ENCODE measurements at places on chromosomes 4 and X.

DNA sequence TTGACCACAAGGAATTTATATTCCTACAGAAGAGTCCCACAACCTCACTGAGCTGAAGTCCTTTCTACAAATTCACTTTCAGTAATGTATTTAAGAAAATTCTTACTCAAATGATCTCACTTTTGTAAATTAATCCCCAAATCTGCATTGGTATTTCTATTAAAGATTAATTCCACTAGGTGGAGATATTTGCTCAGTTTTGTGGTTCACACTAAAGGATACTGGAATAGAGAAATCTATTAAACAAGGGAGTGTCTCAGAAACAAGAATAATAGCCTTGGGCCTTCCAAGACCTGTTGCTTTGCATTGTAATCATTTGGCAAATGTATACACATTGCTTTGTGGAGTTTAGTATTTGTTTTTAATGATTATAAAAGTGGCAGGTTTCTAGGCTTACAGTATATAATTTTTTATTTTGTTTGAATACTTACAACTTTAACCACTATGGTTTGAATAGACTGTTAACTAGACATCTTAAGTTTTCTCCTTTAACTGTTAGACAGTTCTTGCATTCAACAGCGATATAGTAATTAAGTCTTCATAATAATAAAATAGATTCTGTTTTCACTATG lies 25.9 kb downstream of the CFAP299 start:
- no peak for DNase-seq

GRCh38 chr4:14178421-14178820 lies 550.9 kb upstream of the BOD1L1 start:
- DNase-seq = no peak

DNA sequence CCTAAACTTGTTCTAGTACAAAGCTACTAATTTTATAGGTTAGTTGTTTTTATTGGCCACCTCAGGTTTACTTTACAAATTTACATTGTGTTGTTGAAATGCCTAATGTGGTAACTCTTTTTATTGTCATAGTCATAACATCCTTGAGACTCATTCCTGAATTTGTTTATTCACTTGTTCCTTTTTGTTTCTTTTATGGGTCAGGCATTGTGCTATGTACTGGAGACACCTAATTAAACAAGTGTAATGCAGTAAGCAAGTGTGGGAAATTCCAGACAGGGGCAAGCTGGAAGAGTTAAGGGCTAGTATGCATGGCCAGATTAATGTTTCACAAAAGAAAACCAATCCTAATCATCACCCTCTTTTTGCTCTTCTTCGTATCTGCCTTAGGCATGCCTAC lies 30.5 kb upstream of the TTC29 start:
- no peak for DNase-seq

GRCh38 chr4:89248879-89249281 lies 58.7 kb downstream of the GPRIN3 start:
- DNase-seq = no peak

DNA sequence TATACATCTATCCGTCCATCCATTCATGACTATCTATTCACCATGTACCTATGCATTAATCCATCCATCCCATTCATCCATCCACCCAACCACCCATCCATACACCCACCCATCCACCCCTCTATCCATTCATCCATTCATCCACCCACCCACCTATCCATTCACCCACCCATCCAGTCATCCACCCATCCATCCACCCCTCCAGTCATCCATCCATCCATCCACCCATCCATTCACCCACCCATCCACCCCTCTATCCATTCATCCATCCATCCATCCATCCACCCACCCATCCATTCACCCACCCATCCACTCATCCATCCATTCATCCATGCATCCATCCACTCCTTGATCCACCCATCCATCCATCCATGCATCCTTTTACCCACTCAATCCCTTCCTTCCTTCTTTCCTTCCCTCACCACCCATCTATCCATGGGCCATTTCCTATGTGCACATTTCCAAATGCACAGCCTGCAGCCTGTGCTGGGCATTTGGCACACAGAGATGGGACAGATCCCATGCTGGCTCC lies 100.8 kb upstream of the ADRA2C start:
- DNase-seq = no peak

DNA sequence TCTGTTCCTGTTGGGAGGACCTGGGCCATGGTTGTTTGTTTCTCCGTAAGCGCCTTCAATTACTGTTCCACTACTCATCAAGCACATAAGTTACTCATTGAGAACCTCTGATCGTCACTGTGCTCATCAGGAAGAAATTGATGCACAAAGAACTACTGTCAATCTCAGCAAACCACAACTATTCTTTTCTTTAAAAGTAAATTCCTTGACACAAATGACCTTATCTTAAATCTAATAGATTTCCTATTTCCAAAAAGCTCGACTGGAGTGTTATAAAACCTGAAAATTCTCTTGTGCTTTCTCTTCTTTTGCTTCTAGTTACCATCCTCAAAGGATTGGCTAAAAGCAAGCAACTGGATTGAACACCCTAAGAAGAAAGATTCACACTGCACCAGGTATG lies at the start of gene MUC7:
Gene MUC7, plus strand, starts transcription at position 301 of the 400 bp plus-strand sequence. CDS start 1,825 bp downstream, outside the sequence.
- DNase-seq = no peak

GRCh38 chr4:185374027-185374426 lies 21.7 kb downstream of the LRP2BP start:
- no peak for DNase-seq

- DNase-seq = no peak
Observed at GRCh38 chr4:179678093-179678814, 2236.0 kb upstream of the AGA start.

DNA sequence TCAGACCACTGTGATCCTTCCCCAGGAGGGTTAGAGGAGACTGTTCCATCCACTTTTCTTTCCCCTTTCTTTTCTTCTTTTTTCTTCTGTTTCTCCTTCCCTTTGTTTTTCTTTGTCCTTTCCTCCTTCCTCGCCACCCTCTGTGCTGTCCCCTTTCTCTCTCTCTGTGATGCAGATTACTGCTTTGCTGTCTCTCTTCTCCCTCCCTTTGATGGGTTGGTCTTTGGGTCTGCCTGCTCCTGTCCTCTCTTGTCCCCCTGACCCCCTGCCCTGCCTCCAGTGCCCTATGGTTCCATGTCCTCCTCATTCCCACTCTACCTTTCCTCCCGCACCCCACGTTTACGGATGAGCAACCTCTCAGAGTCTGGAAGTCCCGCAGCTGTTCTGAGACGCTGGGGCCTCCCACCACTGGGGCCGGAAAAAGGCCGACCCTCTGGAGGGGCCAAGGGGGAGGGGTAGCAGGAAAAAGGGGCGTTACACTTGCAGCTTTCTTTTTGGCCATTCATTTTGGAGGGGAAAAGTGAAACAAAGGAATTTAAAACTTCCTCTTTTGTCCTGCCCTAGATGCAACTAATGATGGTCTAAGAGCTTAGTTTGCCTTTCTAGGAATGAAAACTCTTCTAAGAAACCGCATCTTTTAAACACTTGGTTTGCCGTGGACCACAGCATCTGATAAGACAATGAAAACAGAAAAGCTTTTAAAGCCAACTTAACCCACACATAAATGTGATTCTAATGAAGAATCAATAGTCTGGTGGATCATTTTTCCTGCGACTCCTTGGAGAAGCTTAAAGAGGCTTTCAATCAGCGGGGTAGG lies 24.5 kb upstream of the TSR2 start:
- DNase-seq = no peak

DNA sequence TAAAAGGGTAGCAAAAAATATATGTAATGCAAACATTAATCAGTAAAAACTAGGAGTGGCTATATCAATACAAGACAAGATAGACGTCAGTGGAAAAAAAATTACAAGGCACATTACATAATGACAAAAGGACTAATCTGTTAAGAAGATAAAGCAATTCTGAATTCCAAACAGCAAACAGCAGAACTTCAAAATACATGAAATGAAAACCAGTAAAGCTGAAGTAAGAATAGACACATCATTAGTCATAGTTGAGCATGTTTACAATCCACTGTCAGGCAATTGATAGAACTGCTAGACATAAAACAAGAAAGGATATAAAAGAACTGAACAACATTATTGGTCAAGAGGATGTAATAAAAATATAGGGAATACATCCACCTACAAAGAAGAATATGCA lies 12.2 kb downstream of the SULT1B1 start:
- DNase-seq = no peak

- DNase-seq = no peak
Observed at GRCh38 chrX:46226422-46226821, 318.8 kb downstream of the ZNF674 start.

GRCh38 chr4:72243641-72244040 lies 211.8 kb downstream of the NPFFR2 start:
- DNase-seq = no peak

- DNase-seq = no peak
Observed at GRCh38 chr4:150135134-150135772, 57.0 kb downstream of the DCLK2 start.

DNA sequence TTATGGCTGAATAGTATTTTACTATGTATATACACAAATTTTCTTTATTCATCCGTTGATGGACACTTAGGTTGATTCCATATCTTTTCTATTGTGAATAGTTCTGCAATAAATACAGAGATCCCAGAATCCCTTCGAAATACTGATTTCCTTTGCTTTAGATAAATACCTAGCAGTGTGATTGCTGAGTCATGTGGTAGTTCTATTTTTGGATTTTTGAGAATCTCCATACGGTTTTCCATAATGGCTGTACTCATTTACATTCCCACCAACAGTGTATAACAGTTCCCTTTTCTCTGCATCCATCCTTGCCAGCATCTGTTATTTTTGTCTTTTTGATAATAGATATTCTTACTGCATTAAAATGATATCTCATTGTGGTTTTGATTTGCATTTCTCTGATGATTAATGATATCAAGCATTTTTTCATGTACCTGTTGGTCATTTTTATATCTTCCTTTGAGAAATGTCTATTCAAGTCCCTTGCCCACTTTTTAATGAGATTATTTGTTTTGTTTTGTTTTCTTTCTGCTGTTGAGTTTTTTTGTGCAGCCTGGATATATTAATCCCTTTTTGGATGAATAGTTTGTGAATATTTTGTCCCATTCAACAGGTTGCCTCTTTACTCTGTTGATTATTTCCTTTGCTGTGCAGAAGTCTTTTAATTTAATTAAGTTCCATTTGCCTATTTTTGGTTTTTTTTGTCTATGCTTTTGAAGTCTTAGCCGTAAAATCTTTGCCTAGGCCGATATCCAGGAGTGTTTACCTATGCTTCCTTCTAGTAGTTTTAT lies 466.7 kb upstream of the TENM3 start:
- DNase-seq = no peak

GRCh38 chr4:187552781-187553180 lies 442.8 kb upstream of the ZFP42 start:
- no peak for DNase-seq

DNA sequence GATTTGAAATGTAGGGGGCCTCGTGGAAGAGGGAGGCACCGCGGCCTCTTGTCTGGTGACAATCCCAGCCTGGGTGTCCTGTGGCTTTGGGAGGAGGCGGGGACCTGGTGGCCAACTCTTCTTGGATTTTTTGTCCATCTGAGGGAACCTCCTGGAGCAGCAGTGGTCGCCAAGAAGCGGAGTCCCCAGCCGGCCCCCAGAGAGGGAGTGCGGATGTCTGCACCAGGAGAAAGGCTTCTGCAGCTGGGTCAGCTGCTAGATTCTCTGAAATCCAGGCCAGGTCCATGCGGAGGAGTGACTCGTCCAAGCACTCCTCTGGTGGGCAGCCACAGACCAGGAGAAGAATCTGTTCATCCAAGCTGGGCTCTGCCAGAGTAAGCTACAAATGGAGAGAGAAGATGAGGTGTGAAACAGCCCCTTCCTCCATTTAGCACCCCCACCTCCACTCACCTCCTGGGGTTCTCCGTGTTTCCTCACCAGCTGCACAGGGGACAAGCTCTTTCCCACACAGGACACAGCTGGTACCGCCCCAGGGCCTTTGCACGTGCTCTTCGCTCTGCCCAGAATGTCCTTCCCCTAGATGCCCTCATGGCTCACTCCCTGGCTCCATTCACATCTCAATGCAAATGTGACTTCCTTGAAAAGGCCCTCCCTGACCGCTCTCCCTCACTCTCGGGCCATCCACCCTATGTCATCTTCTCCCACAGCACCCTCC lies 27.6 kb downstream of the C4orf50 start:
- no peak for DNase-seq

GRCh38 chr4:179867300-179867878 lies 2375.8 kb upstream of the TENM3 start:
- no peak for DNase-seq

GRCh38 chr4:144709793-144710525 lies 64.0 kb downstream of the HHIP start:
- DNase-seq = no peak

DNA sequence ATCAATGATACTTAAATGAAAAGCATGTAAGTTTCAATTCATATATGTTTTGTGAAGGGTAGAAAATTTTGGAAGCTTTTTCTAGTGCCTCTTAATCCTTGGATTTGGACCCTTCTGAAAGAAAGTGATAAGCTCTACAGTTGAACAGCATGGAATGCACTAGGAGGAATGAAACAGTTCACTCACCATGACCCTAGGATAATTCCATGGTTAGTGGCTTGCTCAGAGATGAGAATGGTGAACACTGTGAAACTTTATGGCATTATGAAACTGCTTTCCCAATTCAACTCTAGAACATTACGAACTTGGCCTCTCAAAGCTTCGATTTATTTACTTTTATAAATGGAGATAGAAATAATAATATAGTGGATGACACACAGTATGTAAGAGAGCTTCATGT lies 88.9 kb upstream of the FAT4 start:
- DNase-seq = no peak

DNA sequence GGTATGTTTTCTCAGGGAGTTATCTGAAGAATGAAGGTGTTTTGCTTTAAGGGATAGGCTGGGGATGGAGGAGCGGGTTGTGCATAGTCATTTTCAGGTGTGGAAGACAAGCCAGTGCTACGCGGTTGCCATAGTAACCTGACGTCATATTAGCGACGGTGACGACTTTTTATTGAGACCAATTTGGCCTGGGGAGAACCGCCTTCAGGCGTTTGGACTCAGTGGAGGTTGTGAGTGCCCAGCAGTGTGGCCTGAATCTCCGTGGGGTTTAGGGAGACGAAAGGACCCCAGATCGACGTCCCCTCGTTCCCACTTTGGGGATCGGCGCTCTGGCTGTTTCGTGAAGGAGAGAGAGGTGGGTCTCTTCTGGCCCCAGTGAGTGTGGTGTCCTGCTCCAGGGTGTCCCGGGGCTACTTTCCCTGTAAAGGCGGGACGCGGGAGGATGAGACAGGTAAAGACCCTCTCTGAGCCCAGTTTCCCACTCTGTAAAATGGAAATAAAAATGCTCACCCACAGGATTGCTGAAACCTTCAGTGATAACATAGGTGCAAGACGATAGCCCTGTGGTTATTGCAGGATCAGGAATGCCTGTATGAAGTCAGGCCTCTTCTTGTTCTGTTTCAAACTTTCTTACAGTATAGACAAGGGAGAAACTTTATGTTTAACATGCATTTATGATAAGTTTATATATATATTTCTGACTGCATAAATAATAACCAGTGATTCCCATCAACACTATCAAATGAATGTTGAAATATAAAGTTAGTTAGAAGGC lies 48.6 kb downstream of the GPRASP3 start:
- peak; percentile 54 for DNase-seq

GRCh38 chr4:163991298-163991865 lies 496.9 kb downstream of the TMA16 start:
- DNase-seq = no peak

GRCh38 chrX:12301288-12301687 lies 163.0 kb downstream of the FRMPD4 start:
- DNase-seq = no peak

GRCh38 chr4:4800646-4801408 lies 58.6 kb upstream of the MSX1 start:
- no peak for DNase-seq

- no peak for DNase-seq
Observed at GRCh38 chr4:186760576-186760975, 36.9 kb upstream of the FAT1 start.

Data from NCI-H446 treated with DMSO at 0.1 percent for 48 hours (cell line).